ENCODE measurements at places on chromosomes 3 and 15.

DNA sequence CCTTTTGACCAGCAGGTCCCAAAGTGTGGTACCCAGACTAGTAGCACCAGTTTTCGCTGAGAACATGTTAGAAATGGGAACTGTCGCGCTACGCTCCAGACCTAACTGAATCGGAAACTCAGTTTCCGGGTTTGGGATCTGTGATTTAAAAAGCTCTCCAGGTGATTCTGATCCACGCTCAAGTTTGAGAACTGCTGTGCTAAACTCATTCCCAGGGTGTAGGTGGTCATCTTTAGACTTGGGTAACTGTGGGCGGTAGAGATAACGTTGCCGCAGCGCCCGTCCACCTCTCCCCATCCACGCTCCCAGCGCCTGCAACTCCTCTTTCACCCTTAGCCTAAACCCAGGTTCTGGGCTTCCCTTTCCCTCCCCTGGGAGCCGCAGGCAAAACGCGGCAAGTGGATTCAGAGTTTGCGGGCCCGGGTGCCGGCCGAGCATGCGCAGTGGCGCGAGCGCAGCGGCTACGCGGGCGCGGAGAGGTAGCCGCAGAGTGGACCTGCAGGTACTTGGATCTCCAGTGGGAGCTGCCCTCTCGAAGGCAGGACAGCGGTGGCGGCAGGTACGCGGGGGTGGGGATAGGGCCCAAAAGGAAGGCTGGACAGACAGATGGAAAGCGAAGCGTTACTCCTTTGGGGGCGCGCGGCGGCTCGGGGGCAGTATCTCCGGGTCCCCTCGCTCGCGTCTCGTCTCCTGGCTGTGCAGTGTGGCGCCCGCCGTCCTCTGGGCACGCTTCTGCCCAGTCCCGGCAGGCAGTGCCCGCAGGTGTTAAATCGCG is at the start of gene PLS1:
Gene PLS1, plus strand, starts transcription at position 443 of the 775 bp plus-strand sequence. CDS start 67,845 bp downstream, outside the sequence.
- peak; percentile 77 for DNase-seq

GRCh38 chr3:5005367-5005766 is 26.1 kb downstream of the BHLHE40 start:
- DNase-seq, result no peak

GRCh38 chr3:156535162-156535627 is 19.7 kb downstream of the SSR3 start:
- peak; percentile 100 for DNase-seq

DNA sequence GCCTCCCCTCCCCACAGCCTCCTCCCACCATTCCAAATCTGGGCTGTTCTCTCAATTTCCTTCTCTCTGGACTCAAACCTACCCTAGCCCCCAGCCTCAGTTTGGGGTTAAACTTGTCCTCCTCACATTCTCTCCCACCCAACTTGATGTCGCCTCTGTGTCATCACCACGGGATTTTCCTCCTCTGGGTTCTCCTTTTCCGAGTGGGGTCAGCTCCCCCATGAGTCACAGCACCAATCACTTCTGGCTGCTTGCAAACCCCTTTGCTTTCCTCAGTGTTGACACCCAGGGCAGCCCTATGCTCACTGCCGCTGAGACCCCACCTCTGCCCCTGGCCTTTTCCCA is 451 bp downstream of the CCR5AS start:
- DNase-seq, result no peak

GRCh38 chr15:85525755-85526154 is 145.4 kb downstream of the AKAP13 start:
- DNase-seq, result no peak
